ENCODE measurements at places on chromosomes 2 and 18. TPM values are rescaled to one million over a fixed set of nuclear protein-coding genes. Genes with fewer than 3 reads are reported as not detected.

- H3K36me3 ChIP-seq: peaks cover 6% of the 10 kb centered on the region
- DNase-seq: no peak
- no peaks in the 10 kb centered on the region for H3K4me1 ChIP-seq
- H3K27ac ChIP-seq: no peak overlapping the region
- H3K4me3 ChIP-seq: no peak overlapping the region
Observed at GRCh38 chr2:127737892-127738291, 36.6 kb downstream of the SFT2D3 start.

GRCh38 chr2:15693926-15694588 is 102.4 kb downstream of the DDX1 start:
- H3K36me3 ChIP-seq: no peaks in the 10 kb centered on the region
- peaks cover 5% of the 10 kb centered on the region for H3K4me1 ChIP-seq
- no peaks in the 10 kb centered on the region for H3K27me3 ChIP-seq
- no peak for DNase-seq

DNA sequence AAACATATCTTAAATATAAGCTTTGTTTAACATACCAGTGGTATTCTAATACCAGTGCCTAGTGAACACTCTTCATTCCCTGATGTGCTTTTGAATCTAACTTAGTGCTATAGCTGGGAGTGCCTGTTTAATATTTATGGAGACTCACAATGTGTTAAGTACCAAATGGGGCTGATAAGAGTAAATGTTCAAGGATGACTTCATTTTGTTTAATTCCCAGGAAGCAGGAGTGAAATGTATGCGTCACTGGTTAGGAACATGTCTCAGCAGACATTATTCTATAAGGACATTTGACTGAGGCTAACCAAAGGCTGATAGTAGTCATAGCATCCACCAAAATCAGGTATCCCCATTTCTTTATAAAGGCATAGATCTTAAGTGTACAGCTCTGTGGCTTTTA is 31.7 kb upstream of the LINC00305 start:
- H3K27me3 ChIP-seq: no peaks in the 10 kb centered on the region
- H3K4me3 ChIP-seq: no peak overlapping the region
- H3K27ac ChIP-seq: peak overlapping the region; percentile 45
- H3K36me3 ChIP-seq: no peaks in the 10 kb centered on the region
- peaks cover 55% of the 10 kb centered on the region for H3K4me1 ChIP-seq
- DNase-seq: no peak

DNA sequence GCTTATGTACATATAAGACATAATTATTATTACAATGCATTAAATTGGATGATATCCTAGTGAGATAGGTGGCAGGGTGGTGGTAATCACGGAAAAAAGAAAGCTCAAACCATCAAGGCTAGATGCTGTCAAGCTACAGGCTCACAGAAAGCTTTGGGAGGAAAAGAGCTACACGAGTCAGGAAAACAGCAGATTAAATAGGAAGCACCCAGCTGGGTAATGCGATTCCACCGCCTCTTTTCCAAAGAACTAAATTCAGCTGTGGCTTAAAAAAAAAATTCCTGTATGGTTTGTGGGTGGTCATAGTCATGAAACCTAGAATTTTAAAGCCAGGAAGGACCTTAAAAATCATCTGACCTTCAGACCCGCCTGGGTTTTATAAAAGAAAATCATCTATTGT is 23.7 kb upstream of the PTPN4 start:
- DNase-seq: no peak
- H3K4me1 ChIP-seq: peaks cover 7% of the 10 kb centered on the region
- no peak overlapping the region for H3K4me3 ChIP-seq
- peaks cover 4% of the 10 kb centered on the region for H3K27me3 ChIP-seq
- no peak overlapping the region for H3K27ac ChIP-seq

DNA sequence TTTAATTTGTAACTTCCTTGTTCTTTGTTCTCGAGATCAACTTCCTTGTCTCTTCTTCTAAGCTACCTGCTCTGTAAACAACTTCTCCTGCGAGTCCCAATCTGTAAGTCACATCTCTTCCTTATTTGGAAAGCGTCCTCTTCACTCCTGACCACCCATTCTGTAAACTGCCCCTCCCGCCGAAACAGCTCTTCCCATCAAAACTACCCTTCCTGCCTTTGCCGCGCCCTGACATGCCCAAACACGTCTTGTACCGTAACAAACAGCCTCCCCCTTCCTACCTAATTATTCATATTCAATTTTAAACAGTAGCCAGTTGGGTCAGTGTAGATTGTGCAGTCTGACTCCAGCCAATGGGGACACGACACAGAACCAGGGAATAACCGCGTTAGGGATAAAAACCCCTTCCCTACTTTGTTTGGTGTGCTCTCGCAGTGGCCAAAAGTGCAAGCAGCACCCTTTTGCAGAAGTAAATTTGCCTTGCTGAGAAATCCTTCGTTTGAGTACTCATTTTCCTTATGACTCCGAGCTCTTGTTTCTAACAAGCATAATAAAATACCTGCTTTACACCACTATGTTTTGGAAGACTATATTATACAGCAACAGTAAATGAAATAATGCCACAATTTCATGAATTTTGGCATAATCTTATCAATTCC is 39.8 kb downstream of the PIAS2 start:
- no peak overlapping the region for H3K27ac ChIP-seq
- H3K36me3 ChIP-seq: peaks cover 72% of the 10 kb centered on the region
- no peaks in the 10 kb centered on the region for H3K27me3 ChIP-seq
- no peak for DNase-seq
- no peak overlapping the region for H3K4me3 ChIP-seq

- H3K4me1 ChIP-seq: peaks cover 11% of the 10 kb centered on the region
- no peak overlapping the region for H3K4me3 ChIP-seq
- peaks cover 62% of the 10 kb centered on the region for H3K27me3 ChIP-seq
- DNase-seq: no peak
- H3K27ac ChIP-seq: no peak overlapping the region
Observed at GRCh38 chr2:232464544-232464885, 8.6 kb downstream of the ALPI start.

DNA sequence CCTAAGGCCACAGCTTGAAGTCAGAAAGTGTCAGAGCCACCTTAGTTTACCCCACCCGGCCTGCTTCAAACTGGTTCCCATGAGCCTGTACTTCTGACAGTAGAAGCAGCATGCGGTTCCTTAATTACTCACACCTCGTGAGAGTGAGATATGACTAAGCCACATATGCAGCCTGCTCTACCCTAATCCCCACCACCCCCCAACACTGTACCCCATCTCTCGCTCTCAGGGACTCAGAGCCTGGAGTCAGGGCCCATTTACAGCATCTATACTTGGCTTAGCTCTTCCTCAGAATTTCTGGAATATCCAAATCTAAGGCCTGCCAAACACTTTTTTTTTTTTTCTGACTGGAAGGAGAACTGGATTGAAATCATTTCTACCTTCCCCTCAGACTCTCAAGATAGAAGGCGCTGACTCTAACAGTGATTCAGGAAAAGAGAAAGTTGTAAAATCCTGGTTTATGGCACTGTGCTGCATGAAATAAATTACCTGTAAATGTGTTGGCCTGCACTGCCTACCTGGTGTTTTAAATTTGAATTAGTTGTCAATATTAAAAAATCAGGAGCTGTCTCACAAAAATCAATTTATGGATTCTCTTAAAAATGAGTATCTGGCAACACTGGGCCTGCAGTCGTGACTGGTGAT is 360.0 kb downstream of the RND3 start:
- peaks cover 39% of the 10 kb centered on the region for H3K4me1 ChIP-seq
- H3K27me3 ChIP-seq: no peaks in the 10 kb centered on the region
- DNase-seq: no peak
- H3K4me3 ChIP-seq: no peak overlapping the region
- peaks cover 5% of the 10 kb centered on the region for H3K36me3 ChIP-seq

- no peak for DNase-seq
- H3K4me3 ChIP-seq: no peak overlapping the region
- H3K36me3 ChIP-seq: no peaks in the 10 kb centered on the region
- peaks cover 6% of the 10 kb centered on the region for H3K27me3 ChIP-seq
- H3K4me1 ChIP-seq: peaks cover 5% of the 10 kb centered on the region
- no peak overlapping the region for H3K27ac ChIP-seq
Observed at GRCh38 chr2:224954980-224955379, 87.3 kb downstream of the DOCK10 start.

GRCh38 chr2:67719351-67719750 is 322.2 kb downstream of the ETAA1 start:
- H3K4me1 ChIP-seq: peaks cover 6% of the 10 kb centered on the region
- no peak for DNase-seq
- H3K4me3 ChIP-seq: no peak overlapping the region
- H3K27ac ChIP-seq: no peak overlapping the region
- H3K36me3 ChIP-seq: no peaks in the 10 kb centered on the region

GRCh38 chr2:102509749-102510148 is 36.7 kb downstream of the SLC9A4 start:
- no peak for DNase-seq
- no peaks in the 10 kb centered on the region for H3K27me3 ChIP-seq
- H3K4me1 ChIP-seq: peaks cover 14% of the 10 kb centered on the region
- H3K27ac ChIP-seq: no peak overlapping the region
- H3K4me3 ChIP-seq: no peak overlapping the region

GRCh38 chr18:5895299-5895875 is at the start of gene TMEM200C:
Gene TMEM200C (minus strand): TSS chr18:5895522. CDS start chr18:5892063, 3,459 bp downstream.
- H3K36me3 ChIP-seq: peaks cover 10% of the 10 kb centered on the region
- peaks cover 10% of the 10 kb centered on the region for H3K27me3 ChIP-seq
- peak; percentile 69 for DNase-seq

DNA sequence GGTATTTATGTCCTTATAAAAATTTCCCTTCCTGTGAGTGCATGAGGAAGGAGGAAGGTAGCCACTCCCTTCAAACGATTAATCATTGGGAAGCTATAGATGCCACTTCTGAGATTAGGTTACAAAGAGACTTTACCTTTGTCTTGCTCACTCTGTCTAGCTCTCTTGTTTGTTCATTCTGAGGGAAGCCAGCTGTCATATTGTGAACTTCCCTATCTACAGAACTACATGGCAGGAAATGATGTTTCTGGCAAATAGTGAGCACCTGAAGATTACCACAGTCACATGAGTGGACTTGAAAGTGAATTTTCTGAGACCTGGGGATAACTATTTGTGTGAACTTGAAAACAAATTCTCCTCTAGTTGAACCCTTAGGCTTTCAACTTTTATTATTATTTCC is 776.8 kb downstream of the CCDC85A start:
- H3K27me3 ChIP-seq: no peaks in the 10 kb centered on the region
- no peak overlapping the region for H3K27ac ChIP-seq
- no peak for DNase-seq
- H3K36me3 ChIP-seq: no peaks in the 10 kb centered on the region
- no peak overlapping the region for H3K4me3 ChIP-seq

GRCh38 chr18:12750715-12751502 is 48.1 kb downstream of the PSMG2 start:
- no peak overlapping the region for H3K27ac ChIP-seq
- no peaks in the 10 kb centered on the region for H3K36me3 ChIP-seq
- H3K4me1 ChIP-seq: no peaks in the 10 kb centered on the region
- H3K27me3 ChIP-seq: no peaks in the 10 kb centered on the region

DNA sequence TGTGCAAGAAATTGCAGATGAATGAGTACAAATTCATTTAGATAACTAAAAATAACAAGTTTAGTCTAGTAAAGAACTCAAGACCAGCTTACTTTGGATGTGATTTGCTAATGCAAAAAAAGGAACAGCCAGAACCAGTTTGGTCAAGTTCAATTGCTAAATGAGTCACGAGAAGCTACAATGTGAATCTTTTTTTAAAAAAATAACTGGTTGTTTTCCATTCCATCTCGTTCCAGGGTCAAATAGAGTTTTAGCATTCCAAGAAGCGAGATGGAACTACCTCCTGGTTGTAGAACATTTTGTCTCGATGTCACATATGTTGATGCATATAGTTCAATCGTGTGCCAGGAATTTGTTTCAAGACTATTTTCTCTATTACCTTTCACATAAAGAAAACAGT is 65.0 kb upstream of the IKZF2 start:
- no peak for DNase-seq
- peaks cover 3% of the 10 kb centered on the region for H3K36me3 ChIP-seq
- no peaks in the 10 kb centered on the region for H3K27me3 ChIP-seq
- peaks cover 22% of the 10 kb centered on the region for H3K4me1 ChIP-seq
- H3K27ac ChIP-seq: peak overlapping the region; percentile 88

GRCh38 chr2:70832386-70832785 is 3.2 kb downstream of the CD207 start:
- DNase-seq: no peak
- H3K4me3 ChIP-seq: no peak overlapping the region
- H3K27ac ChIP-seq: no peak overlapping the region
- H3K36me3 ChIP-seq: no peaks in the 10 kb centered on the region
- H3K27me3 ChIP-seq: peaks cover 81% of the 10 kb centered on the region
- H3K4me1 ChIP-seq: no peaks in the 10 kb centered on the region

DNA sequence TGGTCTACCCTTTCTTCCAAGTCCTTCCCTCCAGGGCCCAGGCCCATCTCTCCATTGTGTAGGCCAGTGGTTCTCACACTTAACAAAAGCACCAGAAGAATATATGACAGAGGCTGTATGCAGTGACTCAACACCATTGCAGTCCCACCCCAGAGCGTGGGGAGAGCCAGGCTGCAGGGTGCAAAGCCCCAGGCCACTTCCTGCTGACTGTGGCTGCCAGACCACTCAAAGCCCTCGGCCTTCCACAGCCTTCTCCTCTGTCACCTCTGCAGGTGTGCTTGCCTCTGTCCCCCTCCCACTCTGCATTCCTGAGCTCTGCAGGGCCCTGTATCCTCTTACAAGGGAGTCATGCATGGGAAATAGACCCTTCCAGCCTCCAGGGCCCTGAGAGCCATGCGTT is 40.4 kb upstream of the ARHGEF4 start:
- DNase-seq: no peak
- H3K36me3 ChIP-seq: no peaks in the 10 kb centered on the region
- no peak overlapping the region for H3K27ac ChIP-seq

- peaks cover 10% of the 10 kb centered on the region for H3K4me1 ChIP-seq
- peak overlapping the region; percentile 28 for H3K27ac ChIP-seq
- peaks cover 19% of the 10 kb centered on the region for H3K36me3 ChIP-seq
- H3K27me3 ChIP-seq: no peaks in the 10 kb centered on the region
Observed at GRCh38 chr2:241617431-241618154, 19.4 kb downstream of the THAP4 start.

- peak overlapping the region; percentile 69 for H3K27ac ChIP-seq
- H3K4me1 ChIP-seq: peaks cover 30% of the 10 kb centered on the region
- H3K4me3 ChIP-seq: no peak overlapping the region
- DNase-seq: no peak
- no peaks in the 10 kb centered on the region for H3K27me3 ChIP-seq
- H3K36me3 ChIP-seq: peaks cover 7% of the 10 kb centered on the region
Observed at GRCh38 chr18:74251297-74252038, 40.3 kb downstream of the CYB5A start.

DNA sequence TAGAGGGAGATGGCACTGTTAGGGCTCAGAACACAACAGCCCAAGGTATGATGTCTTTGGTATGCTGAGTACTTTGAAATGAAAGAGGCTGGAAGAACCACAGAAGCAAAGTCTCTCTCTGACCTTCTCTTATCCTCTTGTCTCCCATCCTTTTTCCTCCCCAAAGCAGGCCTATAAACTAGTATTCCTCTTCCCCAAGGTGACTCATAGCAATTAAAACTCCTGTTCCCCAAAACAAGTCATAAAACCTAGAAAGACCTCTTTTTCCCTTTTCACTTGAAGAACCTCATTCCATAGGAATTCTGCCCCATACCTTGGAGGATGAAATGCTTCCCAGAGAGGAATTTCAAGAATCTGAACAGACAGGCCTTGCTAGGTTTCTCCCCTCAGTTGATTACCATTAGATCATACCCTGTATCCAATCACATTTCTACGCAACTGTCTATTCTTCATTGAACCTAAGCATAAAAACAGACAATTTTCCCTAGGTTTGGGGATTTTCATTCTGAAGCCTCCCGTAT is 25.7 kb downstream of the MDH1 start:
- peaks cover 12% of the 10 kb centered on the region for H3K36me3 ChIP-seq
- DNase-seq: no peak
- peak overlapping the region; percentile 99 for H3K27ac ChIP-seq

NAB1 gene
- total RNA-seq: 66.8 TPM

CDK15 gene
- 6.8 TPM for total RNA-seq

AQP4 gene
- total RNA-seq: 0.51 TPM

MOB1A gene
- 90.4 TPM for total RNA-seq

EXOC6B gene
- total RNA-seq: 104 TPM

GALNT5 gene
- 1.3 TPM for total RNA-seq

DNAJC5G gene
- 0.18 TPM for total RNA-seq

PTPRN gene
- total RNA-seq: 0.38 TPM
